Stimulated activated CD4-positive, alpha-beta T cell treated with anti-CD3 and anti-CD28 coated beads, Interleukin-15, amount 100 ng/mL, for 48 hours (primary cell): ENCODE measurements at places on chromosomes 3 and 15.

GRCh38 chr15:58308742-58309355 lies 122.9 kb upstream of the LIPC start:
- DNase-seq, result no peak

GRCh38 chr15:57919754-57920153 lies 145.8 kb downstream of the ALDH1A2 start:
- no peak for DNase-seq

GRCh38 chr3:8441969-8442559 lies 59.6 kb upstream of the LMCD1 start:
- DNase-seq, result no peak

GRCh38 chr15:66523926-66524325 lies 18.8 kb downstream of the ZWILCH start:
- DNase-seq, result no peak

- DNase-seq, result no peak
Observed at GRCh38 chr15:88661761-88662556, 23.1 kb downstream of the ISG20 start.

DNA sequence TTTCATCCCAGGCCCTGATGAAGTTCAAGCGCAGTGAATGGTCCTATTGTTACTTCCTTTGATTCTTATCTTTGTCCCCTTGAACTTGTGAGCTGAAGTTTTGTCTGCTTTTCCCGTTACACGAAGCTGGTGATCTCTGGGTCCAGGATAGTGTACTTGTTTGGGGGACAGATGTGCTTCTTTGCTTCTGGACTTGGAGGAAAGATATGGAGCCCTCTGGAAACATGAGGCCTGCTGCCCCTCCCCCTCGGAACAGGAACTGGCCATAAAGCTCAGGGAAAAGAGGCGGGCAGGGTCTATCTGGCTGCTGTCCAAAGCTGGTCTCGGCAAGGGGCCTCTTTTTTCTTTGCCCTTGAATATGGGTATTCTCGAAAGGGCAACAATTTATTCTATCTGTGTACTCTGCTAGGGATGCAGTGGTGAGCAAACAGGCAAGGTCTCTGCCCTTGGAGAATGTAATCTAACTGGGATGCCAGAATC lies 47.6 kb downstream of the IDH2 start:
- no peak for DNase-seq

GRCh38 chr3:42166662-42167300 lies 75.6 kb downstream of the TRAK1 start:
- DNase-seq, result no peak

GRCh38 chr3:113223475-113224281 lies 12.3 kb downstream of the BOC start:
- no peak for DNase-seq

GRCh38 chr3:132256989-132257388 lies 60.2 kb upstream of the ACP3 start:
- no peak for DNase-seq

DNA sequence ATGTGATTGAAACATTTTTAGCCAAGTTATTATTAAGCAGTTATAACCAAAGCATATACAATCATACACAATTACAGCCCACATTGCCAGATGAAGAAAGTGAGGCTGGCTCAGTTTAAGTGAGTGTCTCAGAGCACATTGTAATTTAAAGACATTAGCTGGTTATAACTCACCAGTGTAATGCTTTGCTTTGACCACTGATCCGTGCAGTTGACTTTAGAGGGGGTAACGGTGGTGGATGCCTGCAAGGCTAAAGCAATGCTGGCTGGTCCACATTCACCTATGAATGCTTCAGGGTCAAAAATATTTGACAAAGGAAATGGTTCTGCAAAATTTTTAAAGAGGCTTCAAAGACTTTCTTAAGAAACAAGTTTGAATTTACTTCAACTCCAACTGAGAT lies 1.2 kb downstream of the C3orf85 start:
- DNase-seq, result no peak

DNA sequence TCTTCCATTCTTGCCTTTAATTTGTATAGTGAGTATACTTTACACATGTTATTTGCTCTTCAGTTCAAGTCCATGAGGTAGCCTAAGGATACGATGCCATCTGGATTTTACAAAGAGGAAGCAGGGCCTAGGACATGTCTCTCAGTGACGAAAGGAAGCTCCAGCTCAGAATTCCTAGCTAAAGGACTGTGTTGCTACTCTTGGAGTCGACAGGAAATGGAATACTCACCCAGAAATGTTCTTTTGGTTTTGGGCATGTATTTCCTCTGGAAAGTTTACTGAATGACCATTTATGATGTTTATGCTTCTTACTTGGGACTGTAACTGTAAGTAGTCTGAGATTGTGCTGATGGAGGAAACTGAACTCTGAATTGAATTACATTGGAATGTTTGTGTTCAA lies 12.5 kb downstream of the OXNAD1 start:
- no peak for DNase-seq

DNA sequence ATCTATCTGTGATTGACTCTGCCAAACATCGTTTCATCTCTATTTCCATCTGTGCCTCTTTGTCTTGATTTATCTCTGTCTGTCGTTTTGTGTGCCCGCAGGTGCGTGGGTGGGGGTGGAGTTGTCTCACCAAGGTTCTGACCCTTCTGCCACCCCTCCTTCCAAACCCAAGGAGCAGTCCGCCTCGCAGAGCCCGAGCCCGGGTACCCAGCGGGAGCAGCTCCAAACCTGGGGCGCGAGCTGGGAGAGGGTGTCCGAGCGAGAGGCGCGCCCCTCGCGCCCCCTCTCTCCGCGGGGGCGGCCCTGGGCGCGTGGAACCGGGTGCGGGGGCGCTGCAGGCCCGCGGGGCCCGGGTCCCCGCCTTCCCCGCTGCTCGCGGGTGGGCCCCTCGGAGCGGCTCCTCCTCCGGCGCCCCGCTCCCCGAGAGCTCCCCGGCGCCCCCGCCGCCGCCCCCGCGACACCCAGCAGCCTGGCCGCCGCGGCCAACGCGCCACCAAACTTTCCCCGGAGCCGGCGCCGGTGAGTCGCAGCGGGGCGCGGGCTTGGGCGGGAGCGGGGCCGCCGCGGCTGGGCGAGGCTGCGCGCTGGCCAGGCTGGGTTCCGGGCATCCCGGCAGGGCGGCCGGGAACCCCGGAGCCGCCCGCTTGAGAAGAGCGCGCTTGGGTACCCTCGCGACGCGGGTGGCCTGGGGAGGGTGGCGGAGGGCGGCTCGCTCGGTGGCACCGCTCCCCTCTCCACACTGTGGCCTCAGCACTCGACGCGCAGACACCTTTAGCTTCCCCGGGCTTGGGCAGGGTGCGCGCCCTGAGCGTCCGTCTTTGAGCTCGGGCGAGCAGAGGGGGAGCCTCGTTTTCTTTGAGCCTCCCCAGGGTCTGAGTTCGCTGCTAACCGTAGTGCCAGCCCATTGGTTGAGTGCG lies at the start of gene HRH1:
Gene HRH1 (plus strand): TSS at position 458 of the 917 bp plus-strand sequence. CDS start 104,545 bp downstream, outside the sequence.
- no peak for DNase-seq

- no peak for DNase-seq
Observed at GRCh38 chr3:8317661-8318649, 183.7 kb upstream of the LMCD1 start.

GRCh38 chr3:8709801-8710507 lies 23.6 kb upstream of the CAV3 start:
- DNase-seq, result no peak
